ENCODE measurements at places on chromosomes 16 and 17. TPM values are rescaled to one million over a fixed set of nuclear protein-coding genes. Genes with fewer than 3 reads are reported as not detected.

The AATK gene
- total RNA-seq: 0.21 TPM

DNA sequence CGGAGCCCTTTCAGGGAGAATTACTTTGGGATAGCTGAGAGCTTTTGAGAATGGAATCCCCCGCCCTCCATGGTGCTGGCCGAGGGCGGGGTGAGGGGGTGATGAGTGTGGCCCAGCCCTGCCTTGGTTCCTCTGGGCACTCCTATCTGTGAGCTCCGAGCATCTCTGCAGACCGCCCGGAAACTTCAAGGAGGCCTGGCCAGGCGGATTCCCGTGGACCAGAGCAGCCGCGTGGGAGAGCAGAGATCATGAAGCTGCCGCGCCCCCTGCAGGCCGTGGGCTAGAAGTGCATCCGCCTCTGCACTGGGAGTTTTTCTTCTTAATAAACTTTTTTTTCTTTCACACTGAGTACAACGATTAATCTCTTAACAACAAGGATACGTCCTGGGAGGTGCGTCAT is 392.9 kb upstream of the EEF2KMT start:
- DNase-seq: peak; percentile 26

DNA sequence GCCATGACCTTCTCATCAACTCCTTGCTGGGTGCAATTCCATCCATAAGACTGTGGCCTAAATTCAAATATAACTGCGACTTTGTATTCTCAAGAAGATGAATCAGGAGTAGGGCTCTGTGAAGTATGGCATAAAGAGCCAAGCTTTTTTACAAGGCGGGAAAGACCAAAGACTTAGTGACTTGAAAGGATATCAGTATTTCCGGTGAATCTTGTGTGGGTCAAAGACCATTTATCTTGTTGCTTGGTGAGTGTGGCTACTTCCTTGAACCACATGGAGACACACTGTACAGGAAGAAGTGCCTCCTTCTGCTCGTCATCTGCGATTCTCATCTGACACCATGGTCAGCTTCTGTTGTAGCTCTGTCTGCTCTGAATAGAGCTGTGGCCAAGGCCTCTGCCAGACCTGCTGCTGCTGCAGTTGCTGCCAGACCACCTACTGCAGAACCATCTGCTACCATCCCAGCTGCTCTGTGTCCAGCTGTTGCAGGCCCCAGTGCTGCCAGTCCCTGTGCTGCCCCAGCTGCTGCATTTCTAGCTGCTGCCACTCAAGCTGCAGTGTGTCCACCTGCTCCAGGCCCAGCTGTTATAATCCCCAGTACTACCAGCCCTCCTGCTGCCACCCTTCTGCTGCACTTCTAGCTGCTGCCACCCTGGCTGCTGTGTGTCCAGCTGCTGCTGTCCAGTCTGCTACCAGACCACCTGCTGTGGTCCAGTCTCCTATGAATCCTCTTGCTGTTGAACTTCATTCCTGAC is 6.1 kb upstream of the KRTAP2-4 start:
- DNase-seq: no peak

- peak; percentile 50 for DNase-seq
Measured at GRCh38 chr17:43917348-43918025, 10.2 kb upstream of the MPP2 start.

Measured in activated naive CD8-positive, alpha-beta T cell treated with anti-CD3 and anti-CD28 coated beads for 36 hours (primary cell).